ENCODE measurements at places on chromosomes 7 and 10.
A peak's percentile ranks its signal among the peaks of the same experiment; 100 is the strongest.

DNA sequence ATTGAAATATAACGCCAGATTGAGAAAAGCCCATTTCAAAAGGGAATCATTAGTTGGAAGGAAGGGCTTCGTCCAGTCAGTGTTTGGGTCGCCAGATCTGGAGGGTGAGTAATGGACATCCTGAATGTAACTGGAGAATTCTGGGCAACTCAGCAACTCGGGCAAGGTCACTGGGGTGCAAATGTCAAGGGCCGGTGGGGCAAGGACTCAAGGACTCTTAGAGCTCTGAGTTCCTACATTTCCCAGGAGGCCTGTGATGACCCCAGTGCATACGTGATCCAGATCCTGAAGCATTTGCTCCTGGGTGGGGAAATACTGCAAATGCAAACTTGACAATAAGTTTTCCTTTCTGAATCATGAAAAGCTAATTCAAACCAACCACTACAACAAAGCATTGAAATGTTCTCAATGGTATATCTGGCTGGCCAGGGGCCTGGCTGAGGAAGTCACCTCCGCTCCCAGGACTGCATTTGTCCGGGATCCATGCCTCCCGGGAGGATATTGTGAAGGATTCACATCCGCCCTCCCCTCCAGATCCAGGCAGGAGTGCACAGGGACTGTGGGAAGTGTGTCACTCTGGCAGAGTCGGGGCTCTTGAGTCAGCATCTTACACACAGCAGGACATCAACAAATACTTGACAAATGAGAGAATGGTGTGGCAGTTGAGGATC lies 164.0 kb downstream of the FANK1 start:
- DNase-seq = no peak

GRCh38 chr7:42831718-42832522 lies 80.0 kb downstream of the C7orf25 start:
- DNase-seq = peak; percentile 20

- DNase-seq = no peak
Observed at GRCh38 chr7:104979167-104979841, 34.7 kb upstream of the KMT2E start.

DNA sequence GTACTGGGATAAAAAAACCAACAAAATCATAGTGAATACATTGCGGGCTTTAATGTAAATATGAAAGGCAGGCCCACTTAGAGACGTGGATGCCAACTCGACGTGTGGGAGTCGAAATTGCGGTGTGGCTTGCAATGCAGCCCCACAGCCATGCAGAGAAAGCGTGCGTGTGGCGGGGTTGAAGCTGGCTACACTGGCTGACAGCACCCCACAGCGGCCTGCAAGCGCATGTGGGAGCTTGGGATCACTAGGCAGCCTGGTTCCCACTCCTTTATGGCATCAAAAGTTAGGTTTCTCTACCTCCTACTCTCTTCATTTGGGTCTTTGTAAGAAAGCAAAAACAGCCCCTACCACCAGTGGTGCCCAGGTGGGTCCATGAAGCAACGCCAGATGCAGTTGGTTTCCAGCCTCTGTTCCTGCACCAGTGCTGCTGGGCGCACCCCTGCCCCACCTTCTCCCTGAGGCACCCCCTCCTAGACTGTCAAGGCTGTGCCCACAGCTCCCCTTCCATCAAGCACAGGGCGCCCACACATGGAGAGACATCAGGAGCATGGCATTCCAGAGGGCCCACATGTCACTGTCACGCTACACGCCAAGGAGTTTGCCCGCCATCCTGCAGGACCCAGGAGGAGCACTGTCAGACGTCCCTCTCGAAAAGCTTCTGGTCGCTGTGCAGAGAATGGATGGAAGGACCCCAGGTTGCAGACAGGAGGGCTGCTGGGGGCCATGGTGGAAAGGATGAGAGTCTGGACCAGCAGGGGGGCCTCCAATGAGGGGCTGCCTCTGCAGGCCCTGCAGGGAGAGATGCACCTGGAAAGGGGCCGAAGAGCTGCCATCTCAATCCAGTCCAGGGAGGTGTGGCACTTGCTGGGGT lies 142.9 kb downstream of the PAXIP1 start:
- no peak for DNase-seq

DNA sequence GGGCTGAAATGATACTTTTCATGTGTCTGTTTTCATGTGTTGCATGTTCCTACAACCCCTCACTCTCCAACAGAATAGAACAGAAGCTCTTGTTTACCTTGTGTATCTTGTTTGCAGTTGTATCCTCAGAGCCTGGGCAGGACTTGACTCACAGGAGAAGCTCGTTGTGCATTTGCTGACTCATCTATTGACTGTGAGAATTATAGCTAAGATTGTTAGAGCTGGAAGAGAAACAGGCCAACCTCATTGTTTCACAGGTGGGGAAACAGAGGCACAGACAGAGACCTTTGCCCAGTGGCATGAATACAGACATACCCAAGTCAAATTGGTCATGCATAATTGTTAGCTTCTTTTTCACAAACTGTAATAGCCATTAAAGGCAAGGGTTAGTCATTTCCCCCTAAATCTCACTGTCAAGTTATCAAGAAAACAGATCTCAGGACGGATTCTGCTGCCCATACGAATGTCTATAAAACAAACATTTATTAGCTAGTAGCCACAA lies 4.6 kb upstream of the TSPAN15 start:
- no peak for DNase-seq

GRCh38 chr10:92991513-92991912 lies 69.1 kb upstream of the CYP26C1 start:
- no peak for DNase-seq

GRCh38 chr7:98091061-98091460 lies 15.6 kb upstream of the LMTK2 start:
- no peak for DNase-seq

- peak; percentile 45 for DNase-seq
Observed at GRCh38 chr7:150962553-150963399, 15.3 kb downstream of the KCNH2 start.

GRCh38 chr7:55349121-55349520 lies 16.0 kb upstream of the LANCL2 start:
- DNase-seq = no peak

Data from large intestine (tissue), 12 donors.